ENCODE measurements at places on chromosomes 6 and 20.

DNA sequence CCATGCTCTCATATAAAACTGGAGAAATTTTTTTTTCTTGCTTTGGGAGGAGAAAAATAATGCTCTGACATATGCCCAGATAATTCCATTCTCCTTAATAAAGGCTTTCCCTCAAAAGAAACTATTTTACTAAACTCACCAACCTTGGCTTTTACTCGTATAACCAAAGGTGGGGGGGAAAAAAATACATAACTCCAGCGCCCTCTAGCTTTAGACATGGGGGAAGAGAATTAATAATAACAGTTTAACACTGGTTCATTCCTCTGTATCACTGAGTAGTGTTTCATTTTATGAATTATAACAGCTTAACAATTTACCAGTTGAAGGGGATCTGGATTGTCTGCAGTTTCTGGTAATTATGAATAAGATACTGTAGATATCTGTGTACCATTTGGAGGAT, 1226.1 kb downstream of the GRIK2 start:
- DNase-seq: peak; percentile 53

DNA sequence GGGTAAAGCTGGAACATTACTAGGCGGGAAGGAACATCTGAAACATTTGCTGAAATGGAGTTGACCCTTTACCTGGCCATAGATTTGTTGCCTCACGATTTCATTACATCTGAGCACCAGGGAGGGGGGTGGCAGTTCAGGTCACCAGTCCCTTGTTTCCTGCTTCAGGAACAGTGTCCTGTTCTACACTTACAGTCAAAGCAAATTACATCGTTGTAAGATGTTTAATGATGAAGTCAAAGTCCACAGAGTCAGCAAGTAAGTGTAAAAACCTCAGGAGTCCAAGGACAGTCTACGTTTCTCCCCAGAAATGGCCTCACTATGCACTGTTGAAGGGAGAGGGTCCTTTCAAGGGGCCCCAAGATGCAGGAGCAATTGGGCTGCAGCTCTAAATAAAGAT, 8.9 kb upstream of the MICB start:
- no peak for DNase-seq

- no peak for DNase-seq
These were observed 17.7 kb downstream of the UTRN start for GRCh38 chr6:144302701-144303372.

DNA sequence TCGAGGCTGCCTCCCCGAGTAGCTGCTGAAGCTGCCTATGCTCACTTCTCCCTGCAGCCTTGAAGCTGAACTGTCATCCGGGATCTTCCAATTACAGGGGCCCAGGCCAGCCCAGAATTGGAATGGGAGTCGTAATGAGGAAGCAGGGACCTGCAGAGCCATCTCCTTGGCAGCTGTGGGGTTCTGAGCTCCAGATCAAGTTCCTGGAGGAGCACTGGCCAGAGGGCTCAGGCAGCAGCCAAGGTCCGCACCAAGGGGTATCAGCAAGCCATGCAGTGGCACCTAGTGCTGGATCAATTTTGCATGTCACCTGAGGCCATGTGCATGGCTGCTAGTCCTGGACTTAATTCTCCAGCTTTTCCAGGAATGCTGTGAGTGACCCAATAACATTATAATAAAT, 163.2 kb upstream of the TSHZ2 start:
- DNase-seq: no peak

GRCh38 chr6:111015389-111016124, 33.7 kb downstream of the RPF2 start:
- DNase-seq: no peak

- no peak for DNase-seq
These were observed 27.0 kb downstream of the PSMG4 start for GRCh38 chr6:3285732-3286131.

GRCh38 chr6:144283646-144284477, 1.3 kb upstream of the UTRN start:
- peak; percentile 11 for DNase-seq

GRCh38 chr6:157133856-157134255, 189.5 kb downstream of the TMEM242 start:
- no peak for DNase-seq

DNA sequence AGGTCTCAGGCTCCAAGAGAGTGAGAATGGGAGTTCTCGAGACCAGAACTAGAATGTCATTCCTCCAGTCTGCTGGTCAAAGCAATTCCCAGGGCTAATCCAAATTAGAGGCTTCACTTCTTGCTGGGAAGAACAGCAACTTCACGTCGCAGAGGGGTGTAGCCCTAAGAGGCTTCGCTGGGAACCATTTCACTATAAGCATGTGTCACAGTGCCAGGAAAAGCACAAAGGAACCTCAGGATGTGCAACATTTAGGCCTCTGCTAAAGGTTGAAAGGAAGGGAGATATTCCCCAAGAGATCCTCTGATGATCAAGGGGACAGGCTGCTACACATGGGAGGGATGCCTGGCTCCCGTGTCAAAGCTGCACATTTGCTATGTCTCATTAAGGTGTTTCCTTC, 35.9 kb upstream of the NXT1 start:
- no peak for DNase-seq
